Neural progenitor cell (in vitro differentiated cells): ENCODE measurements at places on chromosomes 3 and 15.

DNA sequence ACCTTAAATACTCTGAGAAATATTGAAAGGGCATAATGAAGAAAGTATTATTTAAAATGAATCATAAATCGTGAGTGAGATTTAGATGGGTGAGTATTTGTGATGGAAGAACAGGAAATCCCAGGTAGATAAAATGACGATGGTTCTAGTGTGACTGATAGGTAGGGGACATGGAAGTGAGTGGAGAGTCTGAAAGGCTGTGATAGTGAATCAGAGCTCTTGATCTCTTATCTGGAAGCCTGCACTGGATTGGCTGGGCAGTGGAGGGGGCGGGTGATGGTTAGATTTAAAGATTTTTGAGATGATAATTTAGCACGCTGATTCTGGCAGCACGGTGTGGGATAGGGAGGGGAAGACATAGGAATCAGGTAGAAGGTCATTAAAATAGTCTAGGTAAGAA is 20.1 kb downstream of the HGD start:
- H3K36me3 ChIP-seq, result no peaks in the 10 kb centered on the region
- H3K27ac ChIP-seq, result no peak overlapping the region
- H3K27me3 ChIP-seq, result no peaks in the 10 kb centered on the region

- no peak overlapping the region for H3K27ac ChIP-seq
- H3K4me1 ChIP-seq, result no peaks in the 10 kb centered on the region
- H3K4me3 ChIP-seq, result no peak overlapping the region
- peaks cover 5% of the 10 kb centered on the region for H3K27me3 ChIP-seq
- no peaks in the 10 kb centered on the region for H3K36me3 ChIP-seq
These were observed 96.3 kb upstream of the DLG1 start for GRCh38 chr3:197394464-197395321.

DNA sequence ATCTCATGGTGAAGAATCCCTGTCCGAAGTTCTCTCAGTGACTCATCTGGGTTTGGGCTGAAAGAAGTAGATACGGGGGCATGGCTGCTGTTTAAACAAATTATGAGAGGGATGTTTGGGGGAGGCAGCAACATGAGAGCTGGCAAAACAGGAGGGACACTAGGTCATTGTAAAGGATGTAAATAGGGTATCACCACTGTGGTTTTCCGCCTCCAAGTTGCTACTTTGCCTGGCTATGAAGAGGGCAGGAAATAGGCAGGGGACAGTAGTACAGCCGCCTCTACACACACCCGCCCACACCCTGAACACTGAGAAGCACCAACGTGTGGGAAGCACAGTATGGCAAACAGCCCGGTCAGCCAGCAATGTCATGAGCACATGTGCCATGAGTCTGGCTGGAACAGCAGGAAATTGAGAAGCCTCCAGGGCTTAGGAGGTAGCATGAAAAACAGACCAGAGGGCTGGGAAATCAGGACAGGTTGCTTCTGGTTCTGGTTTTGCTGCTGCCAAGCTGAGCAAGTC is 17.1 kb downstream of the HEXA start:
- no peaks in the 10 kb centered on the region for H3K27me3 ChIP-seq
- H3K4me3 ChIP-seq, result no peak overlapping the region
- no peak overlapping the region for H3K27ac ChIP-seq
- no peaks in the 10 kb centered on the region for H3K4me1 ChIP-seq
- H3K36me3 ChIP-seq, result no peaks in the 10 kb centered on the region
- no peak for DNase-seq

- DNase-seq, result no peak
- H3K4me3 ChIP-seq, result no peak overlapping the region
- H3K36me3 ChIP-seq, result no peaks in the 10 kb centered on the region
- no peak overlapping the region for H3K27ac ChIP-seq
These were observed 125.3 kb upstream of the P2RY1 start for GRCh38 chr3:152709659-152710058.

DNA sequence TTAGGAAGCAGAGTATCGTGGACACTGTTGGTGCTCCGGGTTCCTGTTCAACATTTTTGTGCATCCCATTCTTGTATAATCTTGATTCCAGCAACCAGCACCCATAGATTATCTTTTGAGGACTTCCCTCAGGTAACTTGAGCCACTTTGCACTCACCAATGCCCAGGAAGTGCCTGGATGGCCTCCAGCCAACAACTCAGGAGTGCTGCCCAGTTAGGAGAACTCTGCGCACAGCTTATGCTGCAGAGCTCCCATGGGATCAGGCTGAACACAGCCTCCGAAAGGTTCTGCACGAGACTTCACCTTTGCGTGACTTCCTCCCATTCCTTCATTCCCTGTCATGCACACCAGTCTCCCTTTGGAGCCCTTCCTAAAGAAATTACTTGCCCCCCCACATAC is 64.3 kb upstream of the LRRN1 start:
- no peaks in the 10 kb centered on the region for H3K27me3 ChIP-seq
- H3K4me3 ChIP-seq, result no peak overlapping the region
- no peak overlapping the region for H3K27ac ChIP-seq
- peaks cover 8% of the 10 kb centered on the region for H3K4me1 ChIP-seq

DNA sequence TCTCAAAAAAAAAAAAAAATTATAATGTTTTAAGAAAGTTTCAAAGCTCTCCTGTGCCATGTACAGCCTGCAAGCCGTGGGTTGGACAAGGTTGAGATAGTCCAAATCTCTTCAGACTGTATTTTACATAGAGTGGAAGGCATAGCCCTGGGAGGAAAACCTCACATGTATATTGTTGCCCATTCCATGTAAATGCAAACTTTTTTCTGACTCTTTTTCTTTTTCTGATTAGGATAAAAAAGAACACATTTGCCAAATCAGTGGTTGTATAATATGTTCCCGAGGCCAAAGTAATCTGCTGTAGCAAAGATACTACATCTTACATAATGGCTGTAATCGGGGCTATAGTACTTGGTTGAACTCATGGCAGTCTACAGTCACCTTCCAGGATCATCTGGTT is 35.7 kb upstream of the UBL7 start:
- no peak overlapping the region for H3K27ac ChIP-seq
- no peak overlapping the region for H3K4me3 ChIP-seq
- H3K4me1 ChIP-seq, result no peaks in the 10 kb centered on the region
